ENCODE measurements at places on chromosomes 16 and 17.

DNA sequence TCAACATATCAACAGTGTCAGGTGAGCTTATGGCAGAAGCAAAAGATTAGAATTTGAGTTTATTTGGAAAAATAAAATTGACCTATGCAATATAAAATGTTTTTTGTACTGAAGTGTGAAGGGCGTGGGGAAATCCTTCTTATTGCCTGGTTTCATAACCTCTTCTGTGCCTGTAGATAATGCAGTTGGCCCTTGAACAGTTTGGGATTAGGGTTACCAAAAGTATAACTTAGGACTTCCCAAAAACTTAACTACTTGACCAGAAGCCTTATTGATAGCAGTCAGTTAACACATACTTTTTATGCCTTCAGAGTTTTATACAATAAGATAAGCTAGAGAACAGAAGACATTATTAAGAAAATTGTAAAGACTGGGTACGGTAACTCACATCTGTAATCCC is 66.0 kb downstream of the TMC6 start:
- DNase-seq = no peak

- no peak for DNase-seq
These were observed 31.2 kb upstream of the BCAR1 start for GRCh38 chr16:75282466-75283281.

- DNase-seq = no peak
These were observed 933 bp upstream of the ATXN7L3 start for GRCh38 chr17:44200478-44201155.

GRCh38 chr17:69609473-69610305 is 195.2 kb downstream of the MAP2K6 start:
- DNase-seq = no peak

DNA sequence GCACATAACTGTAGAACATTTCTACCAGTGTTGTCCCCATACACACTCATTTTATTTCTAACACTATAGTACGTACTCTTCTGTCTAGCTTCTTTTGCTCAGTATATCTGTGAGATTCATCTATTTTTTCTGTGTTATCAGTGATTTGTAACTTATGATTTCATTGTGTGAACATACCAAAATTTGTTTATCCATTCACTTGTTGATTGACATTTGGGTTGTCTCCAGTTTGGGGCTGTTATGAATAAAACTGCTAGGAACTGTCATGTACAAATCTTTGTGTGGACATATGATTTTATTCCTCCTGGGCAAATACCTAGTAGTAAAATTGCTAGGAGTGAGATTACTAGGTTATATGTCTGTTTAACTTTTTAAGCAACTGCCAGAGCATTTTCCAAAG is 9.6 kb downstream of the CYB5B start:
- no peak for DNase-seq

DNA sequence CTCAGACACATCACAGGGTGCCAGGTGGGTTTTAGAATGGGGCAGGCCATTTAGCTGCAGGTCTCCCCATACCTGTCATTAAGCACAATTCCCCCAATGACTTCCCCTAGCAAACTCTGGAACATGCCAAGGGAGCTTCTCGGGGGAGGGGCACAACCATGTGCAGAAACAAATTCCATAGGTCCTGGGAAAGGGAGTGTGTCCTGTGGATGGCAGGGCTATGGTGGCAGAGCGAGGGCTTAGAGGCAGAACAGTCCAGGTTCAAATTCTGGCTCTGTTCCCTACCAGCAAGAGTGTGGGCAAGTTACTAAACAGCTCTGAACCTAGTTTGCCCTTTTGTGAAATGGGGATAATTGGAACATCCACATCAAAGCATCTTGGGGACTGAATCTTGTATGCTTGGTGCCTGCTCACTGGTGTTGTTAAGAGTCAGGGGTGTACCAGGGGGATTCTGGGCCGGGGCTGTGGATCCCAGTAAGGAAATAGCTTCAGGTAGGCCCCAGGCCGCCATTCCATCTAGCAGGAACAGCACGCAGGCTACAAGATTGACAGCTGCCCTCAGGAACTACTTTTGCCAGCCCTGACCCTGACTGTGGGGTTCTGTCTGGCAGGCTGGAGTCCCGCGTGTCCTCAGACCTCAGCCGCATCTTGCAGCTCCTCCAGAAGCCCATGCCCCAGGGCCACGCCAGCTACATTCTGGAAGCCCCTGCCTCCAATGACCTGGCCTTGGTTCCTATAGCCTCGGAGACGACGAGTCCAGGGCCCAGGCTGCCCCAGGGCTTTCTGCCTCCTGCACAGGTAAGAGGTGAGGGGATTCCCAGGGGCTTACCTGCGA is 5.6 kb upstream of the DCAF7 start:
- DNase-seq = no peak

DNA sequence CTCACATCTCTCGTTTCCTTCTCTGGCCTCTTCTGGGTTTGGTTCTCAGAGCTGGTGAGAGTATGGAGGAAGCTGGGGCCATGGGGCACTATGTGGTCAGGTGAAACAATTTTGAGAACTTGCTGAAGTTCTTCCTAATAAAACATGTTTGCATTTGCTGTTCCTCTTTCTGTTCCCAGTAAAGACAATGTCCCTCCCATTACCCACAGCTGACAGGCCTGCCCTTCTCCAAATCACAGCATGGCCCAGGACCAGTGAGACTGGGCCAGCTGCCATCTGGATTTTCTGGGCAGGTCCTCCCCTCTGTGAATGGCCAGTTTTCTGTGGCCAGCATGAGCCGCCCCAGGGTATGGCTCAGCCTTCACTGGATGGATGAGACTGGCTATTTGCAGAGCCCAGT is at the start of gene CD300H:
Gene CD300H, minus strand, starts transcription at position 113 of the 400 bp plus-strand sequence.
- DNase-seq = no peak

DNA sequence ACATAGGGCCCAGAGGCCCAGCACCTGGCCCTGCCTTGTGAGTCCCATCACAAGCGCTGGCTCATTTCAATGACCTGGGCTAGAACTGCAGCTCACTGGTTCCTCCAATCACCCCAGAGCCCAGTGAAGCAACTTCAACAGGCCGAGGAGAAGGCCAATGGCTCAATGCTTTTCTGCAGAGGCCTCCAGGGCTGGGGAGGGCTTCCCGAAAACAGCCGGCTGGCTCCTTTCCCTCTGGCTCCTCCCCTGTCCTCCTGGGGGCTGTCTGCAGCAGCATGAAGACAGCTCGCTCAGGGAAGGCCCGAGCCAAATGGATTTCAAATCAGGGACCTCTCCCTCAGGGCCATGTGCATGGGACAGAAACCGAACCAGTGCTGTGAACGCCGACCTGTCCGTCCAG is 121.6 kb downstream of the ZNF423 start:
- DNase-seq = no peak

DNA sequence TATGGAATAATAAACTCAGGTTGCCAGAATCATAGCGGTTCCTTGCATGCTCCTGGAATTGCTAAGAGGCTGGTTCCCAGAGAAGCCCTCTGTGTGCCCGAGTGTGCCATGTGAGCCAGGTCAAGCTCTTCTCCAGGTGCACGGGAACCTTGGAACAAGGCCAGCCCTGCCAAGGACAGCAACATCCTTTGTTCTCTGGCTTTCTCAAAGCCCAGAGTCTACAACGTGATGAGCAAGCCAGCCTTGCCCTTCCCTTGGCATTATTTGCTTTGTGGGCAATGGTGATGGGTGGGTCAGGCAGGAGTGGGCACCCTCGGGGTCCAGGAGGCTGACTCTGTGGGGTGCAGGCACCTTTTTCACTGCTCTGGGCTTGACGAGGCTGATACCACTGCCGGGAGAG is 14.2 kb upstream of the SEC14L1 start:
- DNase-seq = no peak

Measured in activated naive CD8-positive, alpha-beta T cell treated with anti-CD3 and anti-CD28 coated beads, Interleukin-2, amount 50 U/mL, for 16 hours (primary cell).